ENCODE measurements at places on chromosomes 4 and X.

DNA sequence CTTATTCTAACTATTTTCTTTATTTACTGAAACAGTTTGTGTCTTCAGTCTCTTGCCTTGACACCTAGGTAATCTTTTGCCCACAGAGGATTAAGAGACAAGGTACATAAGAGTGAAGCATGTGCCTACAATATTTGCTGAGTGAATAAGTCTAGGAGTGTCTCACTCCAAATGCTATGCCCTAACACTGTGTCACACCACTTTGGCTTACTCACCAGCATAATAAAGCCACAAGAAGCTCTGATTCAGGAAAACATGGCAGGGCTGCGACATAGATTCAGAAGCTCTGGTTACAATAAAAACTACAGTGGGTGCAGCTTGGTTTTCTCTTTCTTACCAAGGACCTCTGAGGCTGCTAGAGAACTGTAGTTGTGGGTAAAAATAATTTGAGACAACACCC lies 127.1 kb downstream of the RBM46 start:
- no peak for DNase-seq

- DNase-seq: no peak
These were observed 15.8 kb upstream of the RBMX start for GRCh38 chrX:136896121-136896914.

GRCh38 chr4:5930876-5931275 lies 38.0 kb upstream of the CRMP1 start:
- no peak for DNase-seq

DNA sequence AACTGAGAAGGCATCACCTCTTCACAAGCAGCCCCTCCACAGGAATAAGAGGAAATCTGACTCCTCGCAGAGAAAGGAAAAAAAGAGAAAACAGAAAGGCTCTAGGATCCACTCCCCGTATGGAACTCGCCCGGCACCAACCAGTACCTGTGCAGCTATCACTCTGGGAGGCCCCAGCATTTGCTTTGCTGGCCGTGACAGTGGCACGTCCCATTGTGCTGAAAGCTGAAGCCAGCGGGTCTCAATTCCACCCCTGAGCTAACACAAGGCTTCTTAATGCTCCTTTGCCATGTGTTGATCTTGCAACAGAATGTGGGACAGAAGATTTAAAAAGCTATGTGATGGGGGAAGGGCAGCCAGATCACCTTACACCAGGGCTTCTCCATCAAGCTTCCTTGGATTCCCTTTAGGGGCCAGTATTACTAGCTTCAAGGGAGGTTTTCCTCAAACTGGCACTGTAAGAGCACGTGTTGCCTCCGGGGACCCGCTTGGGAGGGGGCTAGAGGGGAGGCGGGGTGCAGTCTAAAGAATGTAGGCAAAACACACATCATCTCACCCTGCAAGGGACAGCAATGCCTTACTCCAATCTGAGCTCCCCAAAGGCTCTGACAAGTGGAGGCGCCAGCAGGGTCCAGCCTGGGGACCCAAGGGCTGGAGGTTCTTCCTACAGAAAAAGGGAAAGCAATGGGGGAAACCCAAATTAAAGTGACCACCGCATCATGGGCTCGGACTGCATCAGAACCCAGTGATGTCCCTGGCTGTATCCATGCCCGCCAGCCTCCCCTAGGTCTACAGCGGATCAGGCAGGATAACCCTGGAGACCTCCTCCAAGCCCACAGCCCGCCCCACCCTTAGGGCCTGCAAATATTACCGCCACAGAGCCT lies 1.2 kb downstream of the USP46 start:
- DNase-seq: no peak

DNA sequence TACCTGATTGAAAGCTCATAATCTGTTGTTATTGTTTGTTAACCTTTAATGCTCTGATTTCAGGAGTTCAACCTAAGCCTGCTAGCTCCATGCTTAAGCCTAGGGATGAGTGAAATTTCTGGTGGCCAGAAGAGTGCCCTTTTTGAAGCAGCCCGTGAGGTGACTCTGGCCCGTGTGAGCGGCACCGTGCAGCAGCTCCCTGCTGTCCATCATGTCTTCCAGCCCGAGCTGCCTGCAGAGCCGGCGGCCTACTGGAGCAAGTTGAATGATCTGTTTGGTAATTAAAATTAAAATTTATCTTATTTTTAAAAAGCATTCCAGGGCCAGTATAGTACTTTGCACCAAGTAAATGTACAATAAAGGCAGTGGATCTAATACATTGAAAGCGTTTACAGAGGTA lies 37.1 kb upstream of the MSANTD1 start:
- no peak for DNase-seq

DNA sequence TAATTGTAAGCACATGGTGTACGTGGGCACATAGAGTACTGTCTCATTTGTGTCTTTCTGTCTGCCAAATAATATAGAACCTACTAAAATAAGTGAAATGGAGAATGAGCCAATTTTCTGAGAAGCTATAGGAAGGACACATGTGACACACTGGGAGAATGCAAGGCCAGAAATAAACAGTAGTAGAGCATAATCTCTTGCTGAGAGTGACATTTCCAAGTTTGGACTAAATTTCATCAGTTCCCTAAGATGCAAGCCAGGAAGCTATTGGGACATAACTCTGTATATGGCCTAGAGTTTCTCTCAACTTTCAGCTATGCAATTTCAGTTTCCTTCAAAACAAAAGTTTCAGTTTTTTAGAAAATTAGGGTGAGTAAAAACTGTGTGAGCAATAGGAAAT lies 638.7 kb downstream of the PCDH18 start:
- DNase-seq: no peak

GRCh38 chr4:123603165-123603564 lies 206.6 kb downstream of the SPRY1 start:
- peak; percentile 25 for DNase-seq

DNA sequence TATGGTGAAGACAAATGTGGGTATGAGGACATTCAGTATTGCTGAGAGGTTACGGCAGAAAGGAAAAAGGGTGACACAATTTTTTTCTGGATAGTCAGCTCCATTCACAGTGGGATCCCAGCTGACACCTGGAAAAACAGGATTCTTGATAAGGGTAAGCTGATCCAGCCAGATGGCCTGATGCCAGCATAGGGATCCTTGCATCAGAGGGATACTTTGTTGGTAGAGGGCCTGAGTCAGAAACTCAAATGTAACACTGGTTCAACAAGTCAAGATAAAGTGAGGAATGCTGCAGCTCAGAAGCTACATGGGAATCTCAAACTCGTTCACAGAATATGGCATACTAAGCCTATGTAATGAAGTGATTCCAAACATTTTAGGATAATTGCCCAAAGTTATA lies 726.7 kb downstream of the C4orf33 start:
- DNase-seq: no peak

DNA sequence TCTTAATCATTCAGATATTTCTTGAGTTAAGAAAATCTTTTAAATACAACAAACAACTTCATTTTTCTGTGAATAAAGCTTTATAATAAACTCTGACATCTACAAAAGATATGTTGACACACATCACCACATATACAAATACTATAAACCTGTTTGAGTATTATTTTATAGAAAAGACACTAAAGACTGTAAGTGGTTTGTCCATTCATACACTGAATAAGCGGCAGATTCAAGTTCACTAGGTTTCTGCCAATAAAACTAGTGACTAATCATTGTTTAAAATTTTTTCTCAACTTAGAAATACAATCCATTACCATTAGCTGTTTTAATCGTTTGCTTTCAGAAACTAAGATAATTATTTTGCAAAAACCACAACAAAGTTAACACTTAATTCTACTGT lies 1900.0 kb downstream of the C4orf33 start:
- DNase-seq: no peak

- no peak for DNase-seq
These were observed 3.9 kb downstream of the LOC101059915 start for GRCh38 chrX:71671043-71671780.

- DNase-seq: peak; percentile 65
These were observed 2.5 kb downstream of the CXorf38 start for GRCh38 chrX:40644821-40645358.

DNA sequence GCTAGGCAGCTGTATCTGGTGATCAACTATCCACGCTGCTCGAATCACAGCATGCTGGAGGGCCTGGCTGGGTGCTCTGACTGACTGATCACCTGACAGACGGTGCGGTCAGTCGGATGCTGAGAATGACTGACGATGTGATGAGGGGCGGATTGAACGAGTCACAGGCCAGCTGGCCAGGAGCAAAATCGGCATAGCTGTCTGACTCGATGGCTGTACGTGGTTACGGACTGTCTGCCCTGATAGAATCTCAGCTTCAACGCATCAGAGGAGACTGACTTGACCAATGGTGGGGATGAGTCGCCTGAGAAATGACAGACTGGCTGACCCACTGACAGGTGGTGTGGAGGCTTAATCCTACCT lies 1.0 kb upstream of the SUV39H1 start:
- DNase-seq: peak; percentile 54

DNA sequence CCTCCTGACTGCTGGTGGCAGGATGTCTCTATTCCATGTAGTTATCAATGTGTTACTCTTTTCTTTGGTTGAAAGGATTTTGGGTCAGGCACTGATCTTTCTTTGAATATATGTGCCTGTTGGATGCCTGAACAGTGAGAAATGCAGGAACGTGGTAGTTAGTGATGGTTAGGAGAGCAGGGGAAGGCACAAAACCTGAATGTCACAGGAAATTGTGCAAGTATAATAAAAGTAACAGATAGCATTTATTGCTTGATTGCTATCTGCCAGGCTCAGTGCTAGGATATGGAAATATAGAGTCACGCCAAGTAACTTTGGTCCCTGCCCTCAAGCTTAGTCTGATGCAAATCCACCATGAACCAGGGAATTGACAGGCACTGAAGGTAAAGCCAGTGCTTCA lies 219.8 kb upstream of the FAT1 start:
- DNase-seq: no peak

DNA sequence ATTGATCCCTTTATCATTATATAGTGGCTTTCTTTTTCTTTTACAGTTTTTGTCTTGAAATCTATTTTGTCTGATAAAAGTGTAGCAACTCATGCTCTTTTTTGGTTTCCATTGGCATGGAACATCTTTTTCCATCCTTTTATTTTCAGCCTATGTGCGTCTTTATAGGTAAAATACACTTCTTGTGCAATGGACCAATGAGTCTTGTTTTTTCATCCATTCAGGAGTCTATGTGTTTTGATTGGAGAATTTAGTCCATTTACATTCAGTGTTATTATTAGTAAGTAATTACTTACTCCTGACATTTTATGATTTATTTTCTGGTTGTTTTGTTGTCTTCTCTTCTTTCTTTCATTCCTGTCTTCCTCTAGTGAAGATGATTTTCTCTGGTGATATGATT lies 66.4 kb upstream of the IL2 start:
- no peak for DNase-seq

- DNase-seq: no peak
These were observed 47.9 kb downstream of the RGS12 start for GRCh38 chr4:3340700-3341083.

GRCh38 chrX:154308108-154308946 lies 12.7 kb downstream of the TKTL1 start:
- peak; percentile 66 for DNase-seq

DNA sequence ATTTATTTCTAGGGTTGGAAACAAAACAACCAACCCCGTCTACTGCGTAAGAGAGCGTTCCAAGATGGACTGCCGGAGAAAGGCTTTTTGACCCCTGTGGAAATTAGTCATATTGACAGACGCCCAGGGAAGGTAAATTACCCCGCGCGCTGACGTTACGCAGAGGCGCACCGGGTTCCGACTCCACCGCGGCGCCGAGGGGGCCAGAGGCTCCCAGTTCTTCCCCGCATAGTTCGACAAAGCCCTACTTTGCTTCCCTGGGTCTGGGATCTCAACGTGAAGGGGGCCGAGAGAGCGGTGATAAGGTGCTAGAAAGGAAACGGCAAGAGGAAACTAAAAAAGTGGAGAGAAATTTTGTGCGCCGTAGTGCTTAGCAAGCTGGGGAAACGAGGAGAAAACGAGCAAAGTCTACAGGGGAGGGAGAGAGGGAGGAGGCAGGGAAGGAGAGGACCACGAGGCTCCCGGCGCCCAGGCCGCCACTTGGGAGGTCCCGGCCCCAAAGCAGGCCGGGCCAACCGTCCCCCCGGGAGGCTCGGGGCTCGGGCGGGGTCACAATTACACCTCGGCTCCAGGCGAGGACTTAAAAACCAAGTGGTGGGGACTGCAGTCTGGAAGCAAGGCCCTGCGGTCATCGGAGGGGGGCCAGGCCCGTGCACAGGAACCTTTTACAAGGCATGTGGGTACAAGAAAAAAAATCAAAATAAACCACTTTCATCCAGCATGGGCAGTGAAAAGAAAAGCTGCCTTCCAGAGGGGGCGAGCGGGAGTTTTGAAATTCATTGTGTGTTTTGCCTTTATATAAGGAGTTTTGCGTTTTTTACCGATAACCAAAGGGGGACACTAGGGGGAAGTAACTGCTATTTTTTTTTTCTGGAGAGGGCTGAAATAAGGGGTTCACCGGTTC lies 13.2 kb downstream of the HAND2 start:
- no peak for DNase-seq

GRCh38 chr4:182192511-182193181 lies 50.6 kb upstream of the TENM3 start:
- DNase-seq: no peak

DNA sequence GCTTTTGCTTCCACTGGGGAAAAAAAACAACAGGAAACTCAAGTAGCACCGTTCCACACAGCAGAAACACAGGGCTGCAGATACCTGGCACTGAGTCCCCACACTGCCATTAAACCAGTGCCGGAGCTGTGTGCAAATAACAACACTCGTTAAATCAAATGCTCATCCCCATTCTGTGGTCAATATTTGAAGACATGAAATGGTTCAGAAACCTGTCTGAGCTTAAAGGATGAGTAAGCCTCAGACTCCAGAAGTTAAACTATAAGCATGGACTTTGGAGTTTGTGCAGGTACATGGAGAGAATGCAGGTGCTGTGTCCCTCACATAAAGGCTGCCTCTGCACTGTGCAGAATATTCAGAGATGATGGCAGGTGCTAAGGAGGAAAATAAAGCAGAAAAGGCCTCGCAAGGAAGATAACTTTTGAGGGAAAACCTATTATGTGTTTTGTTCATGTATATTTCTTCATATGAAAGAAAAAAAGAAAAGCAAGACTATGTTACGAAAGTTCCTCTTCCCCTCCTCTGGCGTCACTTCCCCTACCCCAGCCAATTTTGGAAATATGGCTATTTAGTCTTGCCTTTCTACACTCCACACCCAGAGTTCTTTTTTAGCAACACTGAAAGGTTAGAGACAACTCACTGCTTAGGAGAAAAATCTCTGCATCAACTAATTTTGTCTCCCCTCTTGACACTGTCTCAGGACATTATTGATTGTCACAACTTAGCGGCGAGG lies 4.6 kb downstream of the MPP1 start:
- DNase-seq: peak; percentile 76

DNA sequence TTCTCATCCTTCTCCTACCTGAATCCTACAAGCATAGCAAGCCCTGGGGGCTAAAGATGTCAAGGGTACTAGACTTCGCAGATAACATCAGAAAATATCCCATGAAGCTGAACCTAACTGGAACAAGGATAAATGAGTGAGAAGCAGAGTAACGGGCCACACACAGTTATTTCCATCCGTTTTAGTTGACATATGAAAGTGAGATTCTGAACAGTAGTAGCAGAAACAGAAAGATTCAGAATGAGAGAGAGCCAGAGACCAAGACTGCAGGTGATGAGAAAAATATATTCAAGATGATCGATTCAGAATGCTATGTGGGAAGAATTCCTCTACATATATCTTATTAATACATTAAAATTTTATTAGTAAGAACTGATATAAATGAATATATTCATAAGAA lies 165.1 kb downstream of the TSPAN5 start:
- DNase-seq: no peak

Data from CD14-positive monocyte (primary cell).